ENCODE measurements at places on chromosomes 6 and 20.
A peak's percentile ranks its signal among the peaks of the same experiment; 100 is the strongest.

DNA sequence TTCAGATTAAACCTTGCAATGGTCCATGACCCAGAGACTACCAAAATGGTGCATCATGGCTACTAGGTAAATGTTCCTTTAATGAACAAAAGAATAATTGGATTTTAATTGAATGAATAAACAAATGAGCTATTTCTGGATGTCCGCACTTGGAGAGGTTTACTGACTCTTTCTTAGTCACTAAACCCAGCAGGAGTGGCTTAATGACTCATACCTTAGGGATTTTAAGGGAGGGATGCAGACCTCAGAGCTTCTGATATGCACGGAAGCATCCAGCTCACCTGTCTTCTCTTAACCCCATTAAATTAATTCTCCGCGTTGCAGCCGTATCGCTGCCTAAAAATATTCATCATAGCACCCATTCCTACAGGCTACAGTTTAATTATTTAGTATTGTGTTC, 970.0 kb upstream of the SLC35B3 start:
- DNase-seq: no peak

DNA sequence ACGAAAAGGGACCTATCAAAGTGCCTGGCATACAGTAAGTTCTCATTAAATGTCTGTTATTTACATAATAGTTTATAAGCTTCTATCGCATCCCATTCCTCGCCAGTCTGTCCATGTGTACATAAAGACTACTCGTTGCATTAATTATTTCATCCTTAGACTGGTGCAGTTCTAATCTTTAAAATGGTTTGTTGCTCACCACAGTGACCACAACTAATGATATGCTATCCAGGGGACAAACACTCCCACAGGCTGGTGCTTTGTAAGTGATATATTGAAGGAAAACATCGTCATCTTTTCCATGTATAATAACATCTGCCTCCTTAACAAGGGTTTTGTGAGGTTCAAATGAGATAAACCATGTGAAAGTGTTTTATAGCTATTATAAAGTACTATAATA, 39.0 kb upstream of the HBS1L start:
- no peak for DNase-seq

GRCh38 chr6:37710616-37711015, 12.9 kb upstream of the MDGA1 start:
- no peak for DNase-seq

DNA sequence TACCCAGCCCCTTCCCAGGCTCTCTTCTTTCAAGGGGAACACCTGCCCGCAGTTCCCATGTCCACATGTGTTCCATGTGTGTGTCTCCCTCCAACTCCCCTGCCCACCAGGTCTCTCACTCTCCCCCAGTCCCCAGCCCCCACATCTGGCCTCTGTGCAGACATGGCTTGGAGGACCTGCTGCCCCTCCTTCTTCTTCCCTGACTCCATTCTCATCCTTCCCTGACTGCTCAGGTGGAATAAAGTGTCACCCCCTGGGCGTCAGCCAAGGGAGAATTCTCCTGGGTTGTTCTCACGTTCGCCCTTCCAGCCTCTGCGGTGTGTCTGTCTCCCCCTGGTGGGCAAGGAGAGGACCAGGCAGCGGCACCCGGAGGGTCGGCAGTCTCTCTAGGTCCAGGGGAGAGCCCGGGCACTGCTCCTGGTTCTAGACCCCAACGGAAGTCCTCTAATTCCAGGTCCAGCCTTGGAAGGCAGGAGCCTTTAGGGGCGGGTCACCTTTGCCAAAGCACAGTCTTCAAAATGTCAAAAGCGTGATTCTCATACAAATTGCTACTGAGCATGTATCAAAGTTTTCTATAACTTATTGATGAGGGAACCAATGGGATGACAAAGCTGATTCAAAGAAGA, 50.5 kb downstream of the EBF4 start:
- peak; percentile 62 for DNase-seq

GRCh38 chr6:159876242-159876641, 14.5 kb upstream of the MAS1 start:
- no peak for DNase-seq

- no peak for DNase-seq
Measured at GRCh38 chr6:37279366-37280134, 21.6 kb upstream of the TMEM217 start.

GRCh38 chr20:4574356-4574690, 147.4 kb upstream of the PRND start:
- DNase-seq: no peak

DNA sequence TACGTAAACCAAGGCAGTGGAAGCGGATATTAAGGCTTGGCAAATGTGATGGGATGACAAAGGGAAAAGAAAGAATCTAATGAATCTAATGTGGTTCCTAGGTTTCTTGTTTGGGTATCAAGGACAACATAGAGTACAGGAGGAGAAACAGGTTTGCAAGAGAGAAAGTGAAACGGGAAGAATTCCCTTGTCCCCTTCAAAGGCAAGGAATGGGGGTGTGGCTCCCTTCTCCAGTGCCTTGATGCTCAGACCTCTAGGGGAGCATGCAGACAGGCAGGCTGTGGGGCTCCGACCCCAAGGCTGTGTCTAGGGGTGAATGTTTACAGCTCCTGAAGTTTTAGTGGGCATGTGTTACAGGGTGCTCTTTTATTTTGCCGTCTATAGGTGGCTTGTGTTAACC, 317.5 kb upstream of the HSF2 start:
- no peak for DNase-seq

DNA sequence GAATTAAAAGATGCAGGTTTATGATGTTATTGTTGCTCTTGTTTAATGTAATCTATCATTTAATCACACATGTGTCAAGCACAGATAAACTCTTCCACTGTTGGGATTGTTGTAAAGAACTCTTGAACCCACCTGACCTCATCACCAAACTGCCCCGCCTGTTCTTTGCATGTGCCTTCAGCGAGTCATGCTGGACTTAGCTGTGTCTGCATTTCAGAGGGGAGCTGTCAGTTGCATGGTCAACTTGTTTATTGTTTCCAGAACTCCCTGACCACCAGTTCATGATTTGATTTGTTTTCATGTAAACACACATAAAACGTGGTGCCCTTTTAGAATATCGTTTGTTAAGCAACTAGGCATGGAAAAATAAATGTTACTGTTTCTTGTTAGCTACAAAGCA, 93.6 kb downstream of the KHDC1L start:
- DNase-seq: no peak

DNA sequence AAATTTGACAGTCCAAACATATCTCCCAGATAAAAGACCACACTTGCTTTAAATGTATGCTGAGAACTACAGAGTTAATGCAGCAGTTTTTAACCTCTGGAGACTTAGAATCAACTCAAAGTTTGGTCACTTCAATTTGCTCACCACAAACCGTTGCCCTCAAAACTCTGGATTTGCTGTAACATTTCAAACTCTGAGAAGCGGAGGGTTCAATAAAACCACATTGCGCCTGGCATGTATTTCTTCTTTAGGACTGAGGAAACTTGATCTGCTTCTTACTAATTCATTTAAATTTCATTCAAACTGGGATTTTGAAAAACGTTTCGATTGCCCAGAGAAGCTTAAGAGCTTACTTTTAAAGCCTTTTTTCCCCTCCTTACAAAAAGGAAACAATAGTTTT, 115.8 kb downstream of the MTFR2 start:
- DNase-seq: no peak

GRCh38 chr20:11092151-11092550, 418.4 kb upstream of the JAG1 start:
- DNase-seq: no peak

GRCh38 chr20:38001981-38002380, 31.3 kb downstream of the TTI1 start:
- DNase-seq: no peak

GRCh38 chr6:43061861-43062260, 2.4 kb downstream of the KLC4 start:
- DNase-seq: no peak

DNA sequence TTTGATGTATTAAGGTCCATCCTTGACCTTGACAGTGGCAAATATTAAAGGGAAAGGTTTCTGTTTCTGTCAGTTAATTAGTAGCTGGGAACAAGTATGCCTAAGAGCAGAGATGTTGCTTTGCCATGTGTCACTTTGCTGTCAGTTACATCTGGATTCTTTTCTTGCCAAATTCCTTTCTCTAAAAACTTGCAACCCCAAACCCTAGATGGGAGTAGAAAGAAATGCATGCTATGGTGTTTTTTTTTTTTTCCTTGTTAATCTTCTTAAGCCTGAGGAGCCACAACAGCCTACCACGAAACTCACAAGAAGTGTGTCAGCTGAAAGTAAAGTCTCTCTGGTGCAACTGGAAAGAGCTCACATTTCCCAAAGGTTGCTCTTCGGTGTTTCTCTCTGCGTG, 18.0 kb upstream of the CLDN20 start:
- no peak for DNase-seq

GRCh38 chr20:23203951-23204730, 118.0 kb upstream of the CD93 start:
- DNase-seq: no peak

All from CD4-positive, alpha-beta T cell (primary cell).